ENCODE measurements at places on chromosomes 4 and X.
A peak's percentile ranks its signal among the peaks of the same experiment; 100 is the strongest.

- DNase-seq = no peak
Measured at GRCh38 chr4:94564252-94564651, 112.5 kb downstream of the PDLIM5 start.

GRCh38 chrX:20670611-20671010 is 403.9 kb upstream of the RPS6KA3 start:
- no peak for DNase-seq

DNA sequence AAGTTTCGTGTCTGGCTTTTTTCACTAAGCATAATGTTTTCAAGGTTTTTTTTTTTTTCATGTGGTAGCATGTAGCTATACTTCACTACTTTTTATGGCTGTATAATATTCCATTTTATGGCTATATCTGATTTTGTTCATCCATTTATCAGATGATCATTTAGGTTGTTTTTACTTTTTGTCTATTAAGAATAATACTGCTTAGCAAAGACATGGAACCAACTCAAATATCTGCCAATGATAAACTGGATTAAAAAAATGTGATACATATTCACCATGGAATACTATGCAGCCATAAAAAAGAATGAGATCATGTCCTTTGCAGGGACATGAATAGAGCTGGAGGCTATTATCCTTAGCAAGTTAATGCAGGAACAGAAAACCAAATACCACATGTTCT is 32.7 kb upstream of the ZNF280C start:
- DNase-seq = no peak

- no peak for DNase-seq
Measured at GRCh38 chr4:152075253-152075928, 314.6 kb upstream of the GATB start.

- no peak for DNase-seq
Measured at GRCh38 chr4:124631760-124632159, 80.8 kb downstream of the ANKRD50 start.

DNA sequence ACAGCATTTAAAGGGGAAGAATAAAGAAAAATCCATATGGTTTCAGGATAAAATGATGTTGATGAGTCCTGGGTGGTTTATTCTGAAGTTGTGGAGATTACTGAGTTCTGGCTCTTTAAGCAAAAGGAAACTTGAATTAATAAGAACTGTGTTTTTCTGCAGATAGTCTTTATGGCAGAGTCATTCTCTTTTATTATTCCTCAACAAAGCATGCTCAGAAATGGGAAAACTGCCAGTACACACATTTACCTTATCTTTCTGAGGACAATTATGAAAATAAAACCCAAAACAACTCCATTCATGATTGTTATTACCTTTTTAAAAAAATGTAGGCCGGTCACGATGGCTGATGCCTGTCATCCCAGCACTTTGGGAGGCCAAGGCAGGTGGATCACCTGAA is 58.5 kb downstream of the ADD1 start:
- DNase-seq = no peak

- DNase-seq = no peak
Measured at GRCh38 chr4:144633215-144633614, 12.7 kb upstream of the HHIP start.

DNA sequence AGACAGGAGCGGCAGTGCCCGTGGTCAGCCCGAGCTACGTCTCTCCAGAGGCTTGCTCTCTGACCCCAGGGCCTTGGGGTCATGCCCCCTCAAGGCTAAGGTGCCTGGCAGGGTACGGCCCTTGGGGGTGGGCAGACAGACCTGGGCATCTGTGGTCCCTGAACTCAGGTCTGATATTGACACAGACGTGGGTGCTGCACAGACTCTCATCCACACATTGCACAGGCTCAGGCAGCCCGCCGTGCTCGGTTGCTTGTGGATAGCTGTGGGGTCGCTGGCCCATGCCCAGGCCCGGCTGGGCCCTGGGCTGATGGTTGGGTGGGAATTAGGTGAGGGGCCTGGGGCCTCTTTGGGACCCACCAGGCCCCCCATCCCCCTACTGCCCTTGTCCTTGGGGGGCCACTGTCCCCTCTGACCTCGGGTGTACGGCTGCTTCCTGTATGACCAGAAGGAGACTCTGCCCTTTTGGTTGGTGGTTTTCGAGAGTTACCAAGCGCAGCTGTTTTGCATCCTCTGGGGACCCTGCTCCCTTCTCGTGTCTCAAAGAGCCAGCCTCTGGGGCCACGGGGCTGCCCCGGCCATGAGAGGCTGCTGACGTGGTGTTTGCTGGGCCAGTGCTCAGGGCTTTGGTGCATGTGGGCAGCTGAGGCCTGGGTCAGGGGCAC is 10.1 kb downstream of the FGFRL1 start:
- no peak for DNase-seq

DNA sequence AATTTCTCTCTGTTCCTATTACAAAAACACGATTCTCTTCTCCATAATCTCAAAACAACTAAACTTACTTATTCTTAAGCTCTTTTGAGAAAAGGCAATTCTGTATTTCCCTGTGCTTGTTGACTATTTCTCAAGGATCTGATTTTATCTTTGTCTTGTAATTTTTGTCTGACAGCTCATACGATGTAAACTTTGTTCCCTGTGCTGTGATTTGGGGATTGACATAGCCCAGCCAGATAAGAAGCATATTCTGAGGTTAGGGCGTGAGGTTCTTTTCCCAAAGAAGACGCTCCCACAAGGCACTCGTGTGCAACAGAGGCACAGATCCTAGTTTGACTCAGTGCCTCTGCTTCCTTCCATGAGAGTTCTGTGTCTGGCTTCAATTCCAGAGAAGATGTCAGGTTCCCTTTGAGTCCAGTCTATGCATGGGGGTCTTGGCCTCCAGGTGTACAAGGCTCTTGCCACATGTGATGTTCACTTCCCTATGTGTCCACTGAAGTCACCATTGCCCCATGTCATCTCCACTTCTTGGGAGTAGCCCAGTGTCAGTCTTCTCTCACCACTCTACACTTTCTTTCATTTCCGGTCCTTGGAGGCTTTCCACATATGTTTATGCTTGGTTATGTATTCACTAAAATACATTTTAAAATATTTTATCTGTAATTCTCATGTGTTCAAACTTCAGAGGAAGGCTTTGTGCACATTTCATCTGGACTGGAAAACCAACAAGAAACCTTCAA is 94.8 kb downstream of the MID1 start:
- no peak for DNase-seq

DNA sequence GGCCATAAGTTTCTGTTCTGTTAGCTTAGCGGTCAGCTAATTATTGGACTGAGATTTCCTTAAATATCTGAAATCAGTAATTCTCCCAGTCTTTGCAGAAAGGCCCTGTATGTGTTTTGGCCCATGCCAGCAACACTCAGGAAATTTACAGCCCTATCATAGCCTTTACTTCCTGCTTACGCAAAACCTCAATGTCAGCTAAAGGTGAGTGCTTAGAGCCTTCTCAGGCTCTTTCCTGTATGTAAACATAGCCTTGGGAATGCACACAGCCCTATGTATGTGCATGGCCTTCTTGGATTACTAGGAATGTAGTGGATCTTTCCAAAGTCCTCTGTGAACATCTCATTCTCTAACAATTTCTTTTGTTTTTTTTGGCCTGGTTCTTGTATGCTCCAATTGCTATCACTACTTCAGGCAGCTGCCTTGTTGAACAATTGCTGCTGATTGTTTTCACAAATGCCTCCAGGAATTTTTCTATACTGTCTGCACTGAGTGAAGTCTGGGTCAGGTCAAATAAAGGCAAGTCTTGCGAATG is 200.0 kb downstream of the PPP1R2C start:
- no peak for DNase-seq

DNA sequence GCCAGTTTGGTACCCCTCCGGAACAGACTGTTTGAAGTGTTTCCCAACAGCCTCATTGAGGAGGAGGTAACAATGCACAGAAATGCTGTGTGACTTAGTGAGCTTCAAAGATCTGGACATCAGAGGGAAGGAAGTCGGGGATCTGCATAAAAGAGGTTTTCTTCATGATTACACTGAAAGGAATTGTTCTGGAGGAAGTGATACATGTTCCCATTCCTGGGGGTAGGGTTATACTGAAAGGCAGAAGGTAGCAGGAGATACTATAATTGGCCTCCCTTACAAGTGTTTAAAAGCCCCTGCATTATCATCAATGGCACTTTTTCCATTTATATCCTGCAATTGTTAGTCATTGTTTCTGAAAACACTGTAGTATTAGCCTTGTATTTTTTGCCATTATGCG is 94.0 kb upstream of the DKK2 start:
- no peak for DNase-seq

- no peak for DNase-seq
Measured at GRCh38 chr4:17616283-17616682, 1.8 kb downstream of the MED28 start.

DNA sequence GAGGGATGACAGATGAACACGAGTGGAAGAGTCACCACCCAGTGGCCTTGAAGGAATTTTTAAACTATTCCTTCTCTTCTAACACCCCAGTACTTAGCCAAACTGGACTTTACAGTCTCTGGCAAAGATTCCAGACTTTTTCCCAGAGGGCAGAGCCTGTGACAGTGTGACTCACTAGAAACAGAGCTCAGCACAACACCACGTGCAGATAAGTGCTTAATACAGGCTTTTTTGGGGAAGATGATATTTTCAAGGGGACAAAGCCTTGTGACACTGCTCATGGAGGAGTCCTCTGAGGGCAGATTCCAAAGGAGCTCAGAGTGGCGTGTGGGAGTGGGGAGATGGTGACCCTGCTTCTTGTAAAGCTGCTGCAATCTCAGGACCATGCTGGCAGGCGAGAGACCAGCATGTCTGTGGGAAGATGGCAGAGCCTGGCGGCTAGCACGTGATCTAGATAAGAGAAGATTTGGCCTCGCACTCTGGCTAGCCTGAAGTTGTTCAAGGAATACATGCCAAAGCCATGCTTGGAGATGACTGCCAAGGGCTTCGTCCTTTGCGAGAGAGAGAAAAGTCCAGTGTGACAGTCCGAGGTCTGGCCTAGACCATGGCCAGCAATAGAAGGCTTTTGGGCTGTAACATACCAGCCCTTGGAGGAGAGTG is 2.4 kb downstream of the RAB33A start:
- no peak for DNase-seq

GRCh38 chr4:93719552-93719951 is 109.0 kb upstream of the ATOH1 start:
- DNase-seq = no peak

DNA sequence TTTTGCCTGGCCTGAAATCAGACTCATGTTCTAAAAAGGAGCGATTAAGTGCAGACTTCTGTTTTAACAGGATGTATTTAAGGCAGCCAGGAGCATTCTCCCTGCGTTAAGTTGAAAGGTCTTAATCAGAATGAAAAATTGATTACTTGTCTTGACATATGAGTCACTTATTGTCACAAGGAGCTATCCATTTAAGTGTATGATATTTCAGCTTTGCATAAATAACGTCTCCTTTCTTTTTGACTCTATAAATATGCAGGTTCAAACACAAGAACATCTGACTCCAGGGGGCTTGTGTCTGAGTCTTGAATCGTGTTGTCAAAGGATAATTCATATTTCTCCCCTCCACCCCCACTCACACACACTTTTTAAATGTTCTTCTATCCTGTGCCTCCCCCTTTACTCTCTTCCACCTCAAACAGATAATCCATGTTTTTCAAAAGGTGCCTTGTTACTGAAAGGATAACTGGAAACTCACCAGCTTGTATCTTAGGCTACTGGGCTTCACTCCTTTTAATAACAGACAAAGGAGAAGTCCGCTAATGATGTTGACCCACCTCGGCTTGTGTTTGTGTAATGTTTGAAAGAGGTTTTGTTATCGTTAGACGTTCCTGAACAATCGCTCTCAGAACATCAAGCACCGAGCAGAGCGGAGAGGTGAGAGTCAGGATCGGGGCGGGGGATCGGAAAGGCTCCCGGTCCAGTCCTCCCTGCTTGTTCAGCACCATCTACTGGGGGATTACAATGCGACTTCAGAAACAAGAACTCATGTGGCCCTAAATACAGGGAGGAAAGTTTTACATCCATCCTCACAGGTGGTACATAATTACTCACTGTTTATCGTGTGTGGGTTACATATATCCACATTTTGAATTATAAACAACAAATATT is 107.5 kb upstream of the RPL34 start:
- DNase-seq = no peak

- DNase-seq = no peak
Measured at GRCh38 chr4:26412381-26413372, 77.6 kb downstream of the CCKAR start.

- DNase-seq = peak; percentile 11
Measured at GRCh38 chrX:118839334-118839958, 15.8 kb downstream of the ZCCHC12 start.

DNA sequence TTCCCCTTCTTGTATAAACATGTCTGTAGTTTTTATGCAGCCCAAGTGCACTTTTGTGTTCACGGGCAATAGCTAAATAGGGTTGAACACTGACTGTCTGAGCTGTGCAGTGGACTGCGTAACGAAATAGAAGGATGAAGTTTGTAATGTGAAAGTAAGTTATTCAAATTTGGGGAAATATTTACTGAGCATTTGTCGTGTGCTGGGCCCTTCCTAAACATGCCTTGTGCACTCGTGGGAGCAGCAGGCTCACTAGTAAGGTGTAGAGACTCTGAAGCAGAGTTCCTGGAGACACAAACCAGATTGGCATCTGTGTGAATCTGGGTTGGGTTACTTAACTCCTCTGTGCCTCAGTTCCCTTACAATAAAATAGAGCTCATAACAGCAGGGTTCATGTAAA is 51.7 kb upstream of the C1QTNF7 start:
- DNase-seq = no peak

DNA sequence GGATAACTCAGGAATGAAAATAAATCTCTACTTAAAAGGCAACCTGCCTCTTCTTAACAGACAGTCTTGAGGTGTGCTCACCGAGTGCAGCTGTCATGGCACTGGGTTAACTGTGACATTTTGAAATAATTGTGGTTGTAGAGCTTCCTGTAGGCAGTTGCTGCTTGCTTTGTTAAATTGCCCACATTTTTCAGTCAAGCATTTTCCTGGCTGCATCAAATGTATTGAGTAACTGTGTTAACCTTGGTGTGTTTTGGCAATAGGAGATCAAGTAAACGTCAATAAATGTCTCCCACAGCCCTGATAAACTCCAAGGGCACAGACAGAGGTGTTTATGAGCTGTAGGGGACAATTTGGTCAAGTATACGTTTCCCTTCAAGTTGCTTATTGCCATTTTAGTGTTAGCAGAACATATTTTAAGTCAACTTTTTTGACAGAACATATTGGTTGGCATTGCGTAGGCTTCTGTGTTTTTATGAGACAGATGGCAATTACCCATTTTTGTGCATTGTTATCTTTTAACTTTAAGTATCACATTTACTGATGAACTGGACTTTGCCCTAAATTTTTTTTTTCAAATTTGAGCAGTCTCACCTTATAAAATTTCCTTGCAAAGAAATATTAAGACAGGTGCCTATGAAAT is 527.4 kb downstream of the C4orf33 start:
- no peak for DNase-seq

GRCh38 chrX:77342004-77342403 is 105.2 kb upstream of the FGF16 start:
- DNase-seq = no peak

GRCh38 chr4:102586002-102586643 is 85.0 kb downstream of the NFKB1 start:
- DNase-seq = no peak

- no peak for DNase-seq
Measured at GRCh38 chrX:19554786-19555185, 39.5 kb upstream of the MAP3K15 start.
